Right kidney (tissue), 9 donors: ENCODE measurements at places on chromosomes 4 and X.

DNA sequence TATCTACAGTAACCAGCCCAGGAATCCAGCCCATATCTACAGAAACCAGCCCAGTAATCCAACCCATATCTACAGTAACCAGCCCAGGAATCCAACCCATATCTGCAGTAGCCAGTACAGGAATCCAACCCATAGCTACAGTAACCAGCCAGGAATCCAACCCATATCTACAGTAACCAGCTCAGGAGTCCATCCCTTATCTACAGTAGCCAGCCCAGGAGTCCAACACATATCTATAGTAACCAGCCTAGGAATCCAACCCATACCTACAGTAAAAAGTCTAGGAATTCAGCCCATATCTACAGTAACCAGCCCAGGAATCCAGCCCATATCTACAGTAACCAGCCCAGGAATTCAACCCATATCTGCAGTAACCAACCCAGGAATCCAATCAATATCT is 445.0 kb upstream of the BOD1L1 start:
- DNase-seq: no peak

DNA sequence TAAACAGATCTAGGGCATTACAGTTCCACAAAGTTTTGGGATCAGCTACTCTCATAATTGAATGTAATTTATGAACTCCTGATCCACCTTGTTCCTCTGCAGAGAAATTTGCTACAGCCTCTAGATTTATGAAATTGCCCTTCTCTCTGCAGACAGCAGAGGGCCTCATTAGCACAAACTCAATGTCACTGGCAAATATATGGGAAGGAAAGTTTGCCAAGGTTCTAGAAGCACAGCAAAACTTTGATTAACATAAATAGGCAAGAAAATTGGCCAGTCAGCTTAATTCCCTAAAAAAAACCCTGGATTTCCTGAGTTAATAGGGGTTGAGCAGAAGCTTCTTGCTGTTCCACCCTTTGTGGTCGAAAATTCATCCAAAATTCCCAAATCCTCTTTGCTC is 31.5 kb downstream of the PRPS1 start:
- DNase-seq: no peak

GRCh38 chr4:2731907-2732317 is 24.2 kb downstream of the TNIP2 start:
- no peak for DNase-seq

- no peak for DNase-seq
These were observed 11.5 kb downstream of the SH3RF1 start for GRCh38 chr4:169259271-169259670.

DNA sequence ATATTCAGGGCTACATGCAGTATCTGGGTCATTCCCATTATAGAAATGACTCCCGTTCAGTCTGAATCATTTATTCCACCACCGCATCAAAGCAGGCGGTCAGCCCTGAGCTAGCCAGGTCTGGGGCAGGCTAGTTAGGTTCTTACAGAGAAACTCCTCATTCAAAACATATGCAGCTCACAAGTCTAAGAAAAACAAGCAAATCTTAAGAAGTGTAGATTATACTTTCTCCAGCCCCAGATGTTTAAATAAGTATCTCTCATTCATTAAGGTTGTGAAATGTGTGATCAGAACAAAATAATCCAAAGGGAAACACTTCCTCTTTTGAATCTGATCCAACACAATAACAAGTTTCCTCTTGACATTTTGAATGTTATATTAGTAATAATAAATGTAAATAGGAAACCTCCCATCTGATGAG is 441.9 kb downstream of the INPP4B start:
- DNase-seq: no peak

DNA sequence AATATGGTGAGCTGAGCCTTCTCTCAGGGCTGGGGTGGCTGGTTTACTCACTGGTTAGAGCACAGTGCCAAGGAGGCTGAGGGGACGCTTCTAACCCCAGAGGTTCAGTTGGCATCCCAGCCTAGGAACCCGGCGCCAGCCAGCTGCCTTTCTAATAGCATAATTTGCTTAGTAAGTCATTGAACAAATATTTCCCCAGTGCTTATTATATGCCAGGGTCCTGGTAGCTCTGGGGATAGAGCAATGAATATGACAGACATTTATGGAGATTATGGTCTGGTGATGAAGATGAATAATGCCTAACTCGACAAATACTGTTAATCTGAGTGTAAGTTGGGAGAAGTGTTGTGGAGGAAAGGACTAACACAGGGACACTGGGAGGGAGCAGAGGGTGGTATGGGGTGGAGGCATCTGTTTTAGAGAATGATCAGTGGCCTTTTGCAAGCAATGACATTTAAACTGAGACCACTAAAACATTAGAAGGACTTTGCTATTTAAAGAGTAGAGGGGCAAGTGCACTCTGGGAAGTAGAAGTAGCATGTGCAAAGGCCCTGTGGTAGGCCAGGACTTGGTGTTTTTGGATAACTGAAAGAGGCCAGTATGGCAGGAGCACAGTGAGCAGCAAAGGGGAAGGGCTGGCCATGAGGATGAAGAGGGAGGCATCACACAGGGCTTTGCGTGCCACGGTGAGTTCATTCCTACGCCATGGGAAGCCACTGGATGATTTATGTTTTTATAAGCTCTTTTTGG is 71.9 kb downstream of the ATG4A start:
- DNase-seq: no peak

- DNase-seq: no peak
These were observed 4.3 kb upstream of the CYSLTR1 start for GRCh38 chrX:78331708-78332107.

- no peak for DNase-seq
These were observed 51.7 kb downstream of the TBC1D9 start for GRCh38 chr4:140704392-140704960.

DNA sequence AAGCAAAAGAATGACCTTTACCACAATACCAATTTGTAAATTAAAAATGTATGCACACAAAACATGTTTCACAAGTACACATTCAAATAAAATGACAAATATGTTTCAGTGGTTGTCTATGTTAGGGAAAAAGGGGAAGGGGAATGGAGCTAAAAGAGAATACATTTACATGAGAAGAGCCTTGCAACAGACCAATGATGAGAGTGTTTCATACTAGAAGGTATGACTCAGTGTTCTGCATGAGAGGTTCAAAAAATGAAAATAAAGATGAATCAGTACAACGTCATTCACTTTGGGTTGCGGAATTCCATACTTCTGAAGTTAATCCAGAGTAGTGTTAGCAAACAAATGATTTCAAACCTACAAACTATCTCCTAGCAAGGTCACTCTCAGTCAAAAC is 51.7 kb downstream of the RPGR start:
- DNase-seq: no peak

DNA sequence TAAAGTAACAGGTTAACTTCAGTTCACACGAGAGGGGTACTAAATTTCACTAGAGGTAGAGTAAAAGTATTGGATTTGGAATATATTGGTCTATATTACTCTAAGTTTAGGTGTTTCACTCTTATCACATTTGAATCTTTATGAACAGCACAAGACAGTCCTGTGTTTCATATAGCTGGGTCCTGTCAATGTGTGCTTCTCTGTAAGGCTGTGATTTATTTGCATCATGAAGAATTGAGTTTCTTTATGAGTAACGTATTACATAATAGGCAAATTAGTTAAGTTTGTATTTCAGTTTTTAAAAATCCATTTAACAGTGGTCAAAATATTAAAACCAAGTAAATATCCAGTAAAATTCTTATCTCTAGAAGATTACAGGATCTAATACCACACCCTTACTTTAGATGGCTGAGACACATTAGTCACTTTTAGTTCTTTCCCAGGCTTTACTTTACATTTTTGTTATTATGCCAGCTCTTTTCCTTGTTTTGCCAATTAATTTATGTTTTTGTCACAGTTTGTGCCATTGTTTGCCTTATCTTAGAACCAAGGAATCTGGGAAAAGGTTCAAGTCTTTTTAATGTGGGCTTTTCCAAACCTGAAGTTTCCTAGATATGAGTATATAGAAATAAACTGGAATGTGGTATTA is 32.1 kb downstream of the NUDT6 start:
- no peak for DNase-seq

GRCh38 chrX:153970357-153971123 is 1.1 kb downstream of the HCFC1 start:
- peak; percentile 80 for DNase-seq

- no peak for DNase-seq
These were observed 332.5 kb downstream of the PDGFC start for GRCh38 chr4:156638925-156639605.

DNA sequence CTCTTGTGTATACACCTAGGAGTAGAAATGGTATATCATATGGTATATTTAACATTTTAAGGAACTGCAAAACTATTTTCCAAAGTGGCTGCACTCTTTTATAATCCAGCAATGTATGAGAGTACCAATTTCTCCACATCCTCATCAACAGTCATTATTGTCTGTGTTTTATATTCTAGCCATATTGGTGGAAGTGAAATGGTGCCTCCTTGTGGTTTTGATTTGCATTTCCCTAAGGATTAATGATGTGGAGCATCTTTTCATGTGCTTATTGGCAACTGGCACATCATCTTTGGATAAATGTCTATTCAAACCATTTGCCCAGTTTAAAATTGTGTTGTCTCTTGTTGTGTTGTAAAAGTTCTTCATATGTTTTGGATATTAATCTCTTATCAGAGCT is 9.6 kb downstream of the BMP15 start:
- no peak for DNase-seq

DNA sequence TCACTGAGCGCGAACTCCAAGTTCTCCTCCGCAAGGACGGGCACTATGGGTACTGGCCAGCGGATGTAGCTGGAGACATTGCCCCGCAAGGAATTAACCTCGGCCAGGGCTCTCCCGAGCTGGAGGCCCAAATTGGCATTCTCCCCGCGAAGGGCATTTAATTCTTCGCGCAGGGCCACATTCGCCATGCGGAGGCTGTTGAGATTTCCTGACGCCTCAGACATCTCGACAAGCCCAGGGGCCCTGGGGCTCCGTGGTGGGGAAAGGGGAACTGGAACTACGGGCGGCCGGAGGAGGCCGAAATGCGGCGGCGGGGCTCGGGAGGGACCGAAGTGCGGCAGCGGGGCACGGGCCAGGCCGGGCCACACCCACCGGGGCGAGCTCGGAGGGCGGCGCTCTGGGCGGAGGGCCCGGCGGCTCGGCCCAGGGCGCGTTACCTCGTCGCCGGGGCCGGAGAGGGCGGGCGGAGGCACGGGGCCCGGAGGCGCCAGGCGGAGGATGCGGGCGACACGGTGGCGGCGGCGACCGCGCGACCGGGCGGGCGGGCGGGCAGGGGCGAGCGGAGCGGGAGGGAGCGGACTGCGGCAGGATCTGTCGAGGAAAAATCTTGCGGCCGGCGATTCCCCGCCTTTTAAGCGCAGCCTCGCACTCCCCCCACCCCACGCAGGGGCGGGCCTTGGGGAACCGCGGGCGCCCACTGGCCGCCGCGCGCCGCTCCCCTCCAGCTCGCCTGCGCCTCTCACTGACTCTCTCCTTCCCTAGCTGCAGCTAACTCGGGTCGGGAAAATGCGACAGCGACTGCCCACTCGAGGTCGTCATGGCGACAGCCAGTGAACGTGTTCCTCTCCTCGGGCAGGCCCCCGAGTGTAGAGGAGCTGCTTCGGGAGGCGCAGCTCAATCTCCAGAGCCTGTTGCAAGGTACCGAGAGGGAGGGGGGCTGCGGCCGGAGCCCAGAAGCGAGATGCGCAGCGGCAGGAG is at the start of gene RTL5:
TSS of gene RTL5 (minus strand) at position 599 of the 978 bp plus-strand sequence.
- peak; percentile 69 for DNase-seq

DNA sequence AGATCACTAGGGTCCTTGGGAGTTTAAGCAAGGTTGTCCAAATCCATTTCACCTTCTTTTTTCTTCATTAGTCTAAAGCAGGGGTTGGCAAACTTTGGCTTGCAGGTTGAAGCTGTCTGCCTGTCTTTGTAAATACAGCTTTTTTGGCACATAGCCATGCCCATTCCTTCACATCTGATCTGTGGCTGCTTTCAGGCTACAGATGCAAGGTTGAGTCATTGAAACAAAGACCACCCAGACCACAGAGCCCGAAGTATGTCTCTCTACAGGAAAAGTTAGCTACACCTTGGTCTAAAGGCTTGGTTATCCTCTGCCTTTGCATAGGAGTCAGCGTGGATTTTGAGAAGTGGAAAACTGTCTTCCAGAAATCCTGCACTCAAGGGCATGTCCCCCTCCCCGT is 238.1 kb upstream of the STS start:
- no peak for DNase-seq

DNA sequence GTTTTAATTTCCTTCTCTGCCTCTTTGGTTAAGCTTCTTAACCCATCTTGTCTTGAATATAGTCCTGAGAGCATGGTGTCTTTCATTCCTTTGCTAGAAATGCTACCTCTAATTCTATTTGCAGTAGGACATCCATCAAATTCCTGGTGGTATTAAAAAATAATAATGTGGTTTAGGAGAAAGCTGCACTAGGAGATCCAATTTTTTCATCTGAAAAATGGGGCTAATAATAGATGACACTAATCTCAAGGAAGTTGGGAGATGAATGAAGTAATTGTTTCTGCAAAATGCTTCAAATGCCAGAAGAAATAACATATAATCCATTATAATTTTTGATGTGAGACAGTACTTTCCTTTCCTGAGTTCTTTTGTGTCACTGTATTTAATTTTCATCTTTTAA is 194.9 kb downstream of the PACRGL start:
- no peak for DNase-seq

GRCh38 chrX:70922774-70923473 is 8.0 kb downstream of the SLC7A3 start:
- DNase-seq: no peak

- no peak for DNase-seq
These were observed 267.0 kb upstream of the KLF3 start for GRCh38 chr4:38396845-38397547.

DNA sequence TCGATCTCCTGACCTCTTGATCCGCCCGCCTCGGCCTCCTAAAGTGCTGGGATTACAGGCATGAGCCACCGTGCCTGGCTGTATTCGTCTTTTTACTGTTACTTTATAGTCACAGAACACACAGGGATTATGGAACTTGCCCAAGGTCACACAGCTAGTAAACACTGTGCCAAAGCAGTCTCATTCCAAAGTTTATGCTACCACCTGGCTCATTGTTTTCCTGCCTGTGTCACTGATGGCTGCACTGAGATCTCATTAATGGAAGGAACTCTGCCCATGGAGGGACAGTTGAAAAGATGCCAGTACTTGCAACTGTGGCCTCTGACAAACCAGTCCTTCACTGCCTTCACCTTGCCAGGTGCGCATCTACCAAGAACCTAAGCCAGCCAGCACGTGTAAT is 517.7 kb downstream of the BCOR start:
- no peak for DNase-seq
